ENCODE measurements at places on chromosomes 2 and 18. TPM values are rescaled to one million over a fixed set of nuclear protein-coding genes. Genes with fewer than 3 reads are reported as not detected.

DNA sequence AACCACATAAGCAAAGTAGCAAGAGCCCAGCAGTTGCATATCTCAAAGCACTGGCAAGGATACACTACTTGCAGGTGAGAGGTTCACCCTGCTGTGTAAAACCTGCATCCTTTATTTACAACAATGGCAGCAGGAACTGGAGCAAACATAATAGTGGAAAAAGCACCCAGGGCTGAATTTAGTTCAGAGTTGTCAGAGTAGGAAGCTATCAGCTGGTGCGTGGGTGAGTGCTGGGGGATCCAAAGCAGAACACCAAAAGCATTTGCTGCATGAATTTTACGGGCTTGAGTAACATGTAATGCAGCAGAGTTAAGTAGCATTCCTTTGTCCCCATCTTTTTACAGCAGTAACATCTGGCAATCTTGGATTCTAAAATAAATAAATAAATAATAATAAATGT is 73.5 kb upstream of the SRD5A2 start:
- DNase-seq = no peak

GRCh38 chr2:223101340-223102039 is 49.5 kb downstream of the KCNE4 start:
- DNase-seq = no peak

DNA sequence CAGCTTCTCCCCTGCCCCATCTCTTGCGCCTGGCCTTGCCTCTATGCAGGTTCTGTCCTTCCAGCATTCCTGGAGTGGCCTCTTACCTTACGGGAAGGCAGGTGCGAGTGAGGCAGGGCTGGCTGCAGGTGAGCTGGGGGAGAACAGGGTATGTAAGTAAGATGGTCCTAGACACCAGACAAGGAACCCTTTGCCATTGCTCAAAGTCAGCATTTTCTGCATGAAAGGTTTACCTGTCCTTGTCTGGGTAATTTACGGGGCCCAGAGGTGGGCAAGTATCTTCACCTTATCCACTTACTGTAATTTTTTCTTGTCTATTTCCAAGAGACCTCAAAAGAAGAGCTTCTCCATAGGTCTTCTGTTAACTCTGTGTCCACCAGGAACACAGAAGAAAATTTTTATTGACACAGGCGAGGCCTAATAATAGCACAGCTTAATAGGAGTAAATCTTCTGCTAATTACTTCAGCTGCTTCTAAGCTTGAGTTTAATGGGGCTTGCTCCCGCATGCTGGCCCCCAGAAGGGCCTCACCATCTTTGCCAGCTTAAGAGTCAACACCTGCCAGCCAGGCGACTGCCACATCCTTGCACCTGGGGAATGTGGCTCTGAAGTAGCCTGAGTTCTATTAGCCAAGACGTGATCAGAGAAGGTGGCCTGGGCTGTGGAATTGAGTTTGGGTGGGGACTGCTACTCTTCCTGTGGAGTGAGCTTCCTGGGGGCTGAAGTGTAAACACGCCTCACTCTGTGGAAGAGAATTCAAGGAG is 27.1 kb downstream of the PCARE start:
- no peak for DNase-seq

- DNase-seq = no peak
These were observed 154.5 kb downstream of the AGPS start for GRCh38 chr2:177547122-177547521.

GRCh38 chr2:148906124-148906523 is 31.1 kb downstream of the KIF5C start:
- DNase-seq = no peak

DNA sequence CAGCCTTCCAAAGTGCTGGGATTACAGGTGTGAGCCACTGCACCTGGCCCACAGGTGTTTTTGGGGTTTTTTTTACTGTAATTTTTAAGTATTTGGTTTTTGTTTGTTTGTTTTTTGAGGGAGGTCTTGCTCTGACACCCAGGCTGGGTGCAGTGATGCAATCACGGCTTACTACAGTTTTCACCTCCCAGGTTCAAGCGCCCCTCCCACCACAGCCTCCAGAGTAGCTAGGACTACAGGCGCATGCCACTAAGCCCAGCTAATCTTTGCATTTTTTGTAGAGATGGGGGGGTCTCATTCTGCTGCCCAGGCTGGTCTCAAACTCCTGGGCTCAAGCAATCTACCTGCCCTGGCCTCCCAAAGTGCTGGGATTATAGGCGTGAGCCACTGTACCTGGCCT is 7.3 kb upstream of the SLC11A1 start:
- DNase-seq = no peak

DNA sequence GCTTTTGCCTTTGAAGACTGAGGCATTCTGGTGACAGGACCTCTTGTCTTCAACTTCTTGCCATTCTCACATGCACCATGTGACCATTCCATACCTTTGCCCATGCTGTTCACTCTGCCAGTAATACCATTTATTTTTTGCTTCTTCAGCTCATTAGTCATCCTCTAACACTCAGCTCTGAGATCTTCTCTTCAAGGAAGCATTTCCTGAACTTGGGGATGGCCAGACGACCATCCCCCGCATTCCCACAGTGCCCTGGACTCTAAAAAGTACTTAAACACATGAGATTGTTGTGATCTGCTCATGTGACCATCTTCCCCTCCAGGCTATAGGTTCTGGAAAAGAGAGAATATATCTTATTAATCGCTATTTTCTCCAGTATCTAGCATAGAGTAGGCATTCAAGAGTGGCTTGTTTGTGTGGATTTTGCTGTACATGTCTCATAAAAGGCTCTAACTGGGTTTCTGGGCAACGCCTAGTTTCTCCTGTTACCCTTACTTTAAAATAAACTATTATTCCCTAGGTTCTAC is 33.9 kb downstream of the PAX3 start:
- no peak for DNase-seq

Gene EGR4
- not detected for total RNA-seq

GRCh38 chr18:57242285-57242684 is 95.4 kb downstream of the BOD1L2 start:
- DNase-seq = no peak

DNA sequence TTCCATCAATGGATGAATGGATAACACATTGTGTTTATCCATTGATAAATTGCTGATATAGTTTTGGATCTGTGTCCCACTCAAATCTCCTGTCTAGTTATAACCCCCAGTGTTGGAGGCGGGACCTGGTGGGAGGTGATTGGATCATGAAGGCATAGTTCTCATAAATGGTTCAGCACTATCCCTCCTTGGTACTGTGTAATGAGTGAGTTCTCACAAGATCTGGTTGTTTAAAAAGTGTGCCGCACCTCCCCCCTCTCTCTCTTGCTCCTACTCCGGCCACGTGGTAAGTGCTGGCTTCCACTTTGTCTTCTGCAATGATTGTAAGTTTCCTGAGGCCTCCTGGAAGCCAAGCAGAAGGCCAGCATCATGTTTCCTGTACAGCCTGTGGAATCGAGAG is 23.9 kb upstream of the SPATA3 start:
- no peak for DNase-seq

Gene IL1RL2
- not detected for total RNA-seq

DNA sequence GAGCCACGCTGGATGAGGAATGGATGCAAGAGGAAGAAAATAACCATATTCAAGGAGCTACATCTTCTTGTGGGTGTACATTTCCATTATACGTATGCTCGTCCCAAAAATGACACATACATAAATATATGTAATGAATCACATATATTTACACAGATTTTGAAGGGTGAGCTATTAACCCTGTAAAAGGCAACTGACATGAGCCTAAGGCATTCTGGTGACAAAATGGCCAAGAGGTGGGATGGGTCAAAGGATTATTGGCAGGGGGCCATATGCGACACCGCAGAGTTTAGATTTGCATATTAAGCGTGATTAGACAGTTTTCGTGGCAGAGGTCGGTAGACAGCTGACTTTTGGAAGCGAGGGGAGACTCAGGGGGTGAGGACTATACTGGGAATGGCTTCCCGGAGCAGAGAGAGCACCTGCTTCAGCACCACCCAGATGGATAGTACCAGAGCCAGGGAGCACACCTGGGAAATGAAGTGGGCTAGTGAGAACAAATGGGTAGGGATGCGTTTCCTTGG is 431 bp upstream of the CNRIP1 start:
- DNase-seq = no peak

Gene DSG2
- 0.25 TPM for total RNA-seq

DNA sequence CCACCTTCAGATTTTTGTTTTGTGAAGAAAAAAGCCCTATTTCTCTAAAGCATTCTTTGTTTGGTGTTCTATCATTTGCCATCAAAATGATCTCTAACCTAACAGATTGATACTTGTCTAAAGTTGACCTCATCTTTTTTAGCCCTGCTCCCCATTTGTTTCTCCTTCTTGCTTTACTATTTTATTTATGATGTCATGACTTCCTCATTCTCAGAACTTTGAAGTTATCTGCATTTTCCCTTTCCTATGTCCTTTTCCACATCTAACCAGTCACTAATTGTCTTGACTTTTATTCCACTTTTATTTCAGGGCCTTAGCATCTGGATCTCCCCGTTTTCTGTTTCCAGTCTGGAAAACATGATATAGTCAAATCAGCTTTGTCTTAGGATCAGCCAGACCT is 8.3 kb downstream of the RAPGEF4 start:
- no peak for DNase-seq

GRCh38 chr2:139529080-139529479 is 748.9 kb upstream of the NXPH2 start:
- DNase-seq = no peak
